ENCODE measurements at places on chromosomes 16 and 17. TPM values are rescaled to one million over a fixed set of nuclear protein-coding genes. Genes with fewer than 3 reads are reported as not detected.

DNA sequence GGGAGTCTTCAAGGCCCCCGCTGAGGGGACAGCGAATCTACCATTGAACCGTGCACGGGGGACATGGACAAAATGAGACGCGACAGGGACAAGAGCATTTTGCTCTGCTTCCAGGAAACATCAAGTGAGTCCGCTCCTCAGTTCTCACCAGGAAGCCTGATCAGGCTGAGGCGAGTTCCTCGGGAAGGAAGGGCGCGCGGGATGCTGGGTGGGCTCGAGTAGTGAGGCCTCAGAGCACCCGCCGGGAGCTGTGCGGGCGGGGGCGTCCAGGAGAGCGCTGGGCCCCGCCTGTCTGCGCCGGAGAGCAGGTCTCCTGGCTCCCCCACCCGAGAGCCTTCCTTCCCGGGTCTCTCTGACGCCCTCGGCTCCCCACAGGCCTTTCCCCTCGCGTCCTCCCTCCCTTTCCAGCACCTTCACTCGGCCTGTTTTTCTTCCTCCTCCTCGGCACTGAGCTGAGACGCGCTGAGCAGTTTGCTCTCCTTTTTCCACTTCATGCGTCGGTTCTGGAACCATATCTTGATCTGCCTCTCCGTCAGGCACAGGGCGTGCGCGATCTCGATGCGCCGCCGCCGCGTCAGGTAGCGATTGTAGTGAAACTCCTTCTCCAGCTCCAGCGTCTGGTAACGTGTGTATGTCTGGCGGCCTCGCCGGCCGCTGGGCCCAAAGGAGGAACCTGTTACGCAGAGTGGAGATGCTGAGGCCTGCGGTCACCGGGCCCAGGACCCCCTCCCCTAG, 2.6 kb upstream of the HOXB5 start:
- no peak for DNase-seq

- no peak for DNase-seq
Measured at GRCh38 chr16:69804297-69804696, 42.2 kb downstream of the WWP2 start.

- DNase-seq: no peak
Measured at GRCh38 chr17:43016216-43016615, 6.0 kb downstream of the VAT1 start.

PLA2G10 gene
- total RNA-seq: not detected

Data from OCI-LY7 (cell line).